ENCODE measurements at places on chromosomes 4 and X.

DNA sequence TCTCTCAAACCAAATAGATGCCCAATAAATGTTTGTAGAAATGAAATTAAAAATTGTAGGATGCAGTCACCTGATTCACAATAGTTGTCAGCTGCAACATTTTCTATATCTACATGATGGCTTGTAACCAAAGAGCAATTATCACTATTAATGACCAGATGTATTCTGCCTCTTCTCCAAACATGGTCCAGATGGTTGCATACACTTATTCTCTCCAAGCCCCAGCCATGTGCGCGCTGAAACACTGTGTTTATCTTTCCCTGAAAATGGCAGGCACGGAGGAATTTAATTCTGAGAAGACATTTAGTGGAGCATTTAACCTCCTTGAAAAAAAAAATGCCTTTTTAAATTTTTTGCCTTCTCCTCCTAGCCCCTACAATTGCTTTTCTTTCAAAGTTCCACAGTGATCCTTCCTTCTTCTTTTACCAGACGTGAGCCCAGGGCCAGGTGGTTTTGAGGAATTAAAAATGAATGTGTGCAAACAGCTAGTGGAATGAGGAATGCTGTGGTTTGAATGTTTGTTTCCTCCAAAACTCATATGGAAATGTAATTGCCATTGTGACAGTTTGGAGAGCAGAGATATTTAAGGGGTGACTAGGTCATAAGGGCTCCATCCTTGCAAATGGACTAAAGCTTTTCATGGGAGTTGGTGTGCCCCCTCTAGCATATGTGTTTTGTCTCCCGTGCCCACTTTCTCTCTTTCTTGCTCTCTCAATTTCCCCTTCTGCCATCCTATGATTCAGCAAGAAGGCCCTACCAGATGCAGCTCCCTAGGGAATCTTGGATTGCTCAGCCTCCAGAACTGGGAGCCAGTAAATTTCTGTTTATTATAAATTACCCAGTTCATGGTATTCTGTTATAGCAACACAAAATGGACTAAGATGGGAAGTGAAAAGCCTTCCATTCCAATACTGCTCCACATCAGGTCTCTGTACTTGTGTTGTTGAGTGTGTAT, 136.0 kb downstream of the GABRB1 start:
- no peak for DNase-seq

DNA sequence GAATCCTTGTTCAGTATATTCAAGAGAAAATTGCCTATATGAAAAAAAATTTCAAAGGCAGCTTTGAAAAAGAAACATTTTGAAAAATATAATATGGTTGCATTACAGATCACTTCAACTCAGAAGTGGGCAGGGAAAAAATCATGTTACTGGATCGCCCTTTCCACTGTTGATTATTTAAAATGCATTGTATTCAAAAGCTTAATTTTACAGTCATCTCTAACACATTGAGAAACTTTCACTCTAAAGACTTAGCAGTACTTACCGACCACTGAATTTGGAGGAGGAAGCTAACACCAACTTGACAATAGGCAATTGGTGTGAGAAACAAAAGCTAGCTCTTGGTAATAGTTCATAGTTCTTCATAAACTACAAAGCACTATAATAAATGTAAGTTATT, 101.9 kb downstream of the CEP135 start:
- DNase-seq = no peak

GRCh38 chrX:9788911-9789310, 2.7 kb downstream of the SHROOM2 start:
- no peak for DNase-seq

GRCh38 chrX:40056420-40056819, 41.3 kb downstream of the BCOR start:
- DNase-seq = no peak

- peak; percentile 49 for DNase-seq
Measured at GRCh38 chr4:105140684-105141490, 5.8 kb upstream of the TET2 start.

GRCh38 chr4:40865696-40866095, 115.9 kb downstream of the NSUN7 start:
- no peak for DNase-seq

Measured in naive thymus-derived CD4-positive, alpha-beta T cell (primary cell).